Stimulated activated CD4-positive, alpha-beta T cell treated with anti-CD3 and anti-CD28 coated beads, Interleukin-1b, Interleukin-23, amount 100 ng/mL, for 24 hours (primary cell): ENCODE measurements at places on chromosomes 11 and 22.

DNA sequence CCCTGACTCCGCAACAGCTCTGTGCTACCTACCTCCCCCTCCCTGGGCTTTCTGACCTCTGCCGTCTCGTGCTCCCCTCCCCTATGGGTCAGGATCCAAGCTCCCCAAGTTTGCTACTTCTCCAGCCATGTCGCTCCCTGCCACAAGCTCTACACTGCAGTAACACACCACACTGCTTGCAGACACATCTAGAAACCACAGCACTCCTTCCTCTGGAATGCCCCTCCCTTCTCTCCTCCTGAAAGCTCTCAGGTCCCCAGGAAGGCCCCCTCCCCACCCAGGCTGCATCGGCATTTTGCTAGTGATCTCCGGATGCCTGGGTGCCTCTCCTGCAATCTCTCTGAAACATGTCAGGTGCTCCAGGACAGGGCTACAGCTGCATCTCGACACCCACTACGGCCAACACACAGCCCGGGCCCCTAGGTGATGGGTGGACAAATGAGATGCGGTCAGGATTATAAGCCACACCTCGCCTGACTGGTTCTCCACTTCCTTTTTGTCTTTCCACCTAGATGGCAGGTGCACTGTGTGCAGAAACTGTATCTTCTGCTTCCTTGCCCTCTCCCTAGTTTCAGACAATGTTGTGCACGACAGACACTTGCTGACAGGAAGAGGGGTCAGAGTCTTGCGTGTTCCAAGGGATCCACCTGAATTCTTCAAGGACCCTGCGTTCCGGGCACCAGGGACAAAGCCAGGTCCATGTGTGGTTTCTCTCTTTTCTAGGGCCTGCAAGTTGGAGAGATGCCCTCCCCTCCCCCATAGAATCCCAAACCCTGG, 22.9 kb downstream of the RPUSD4 start:
- DNase-seq = no peak

GRCh38 chr11:116107229-116107628, 603.0 kb upstream of the CADM1 start:
- DNase-seq = no peak

- DNase-seq = no peak
Observed at GRCh38 chr11:109821511-109821910, 271.7 kb upstream of the ZC3H12C start.

GRCh38 chr11:3781423-3781822, 15.9 kb downstream of the NUP98 start:
- DNase-seq = no peak

- no peak for DNase-seq
Observed at GRCh38 chr11:100878474-100878873, 191.4 kb downstream of the ARHGAP42 start.
